ENCODE measurements at places on chromosomes 13 and 19. TPM values are rescaled to one million over a fixed set of nuclear protein-coding genes. Genes with fewer than 3 reads are reported as not detected.

GRCh38 chr13:40343550-40344269 lies 322.7 kb downstream of the FOXO1 start:
- no peak for DNase-seq

GRCh38 chr13:33764716-33765115 lies 53.2 kb upstream of the RFC3 start:
- DNase-seq: no peak

DNA sequence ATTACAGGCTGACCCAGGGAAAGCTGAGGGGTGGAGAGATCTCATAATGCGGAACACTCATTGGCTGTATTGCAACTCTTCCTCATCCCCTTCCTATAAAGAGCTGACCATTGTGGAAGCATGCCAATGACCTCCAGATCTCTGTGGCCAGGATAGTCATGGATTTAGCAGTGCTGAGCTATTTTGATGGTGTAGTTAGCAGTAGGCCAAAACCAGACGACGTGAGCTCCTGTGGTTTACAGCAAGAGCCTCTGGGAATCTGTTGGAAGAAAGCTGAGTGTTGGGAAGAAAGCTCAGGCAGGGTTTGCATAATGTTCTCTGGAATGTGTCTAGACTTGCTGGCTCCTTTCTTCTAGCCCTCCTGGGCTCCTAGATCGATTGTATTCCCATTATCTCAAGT lies 187.5 kb upstream of the GPC6 start:
- no peak for DNase-seq

GRCh38 chr13:46953941-46954340 lies 57.1 kb upstream of the HTR2A start:
- no peak for DNase-seq

GRCh38 chr13:100636441-100636840 lies 38.2 kb downstream of the TMTC4 start:
- DNase-seq: no peak

DNA sequence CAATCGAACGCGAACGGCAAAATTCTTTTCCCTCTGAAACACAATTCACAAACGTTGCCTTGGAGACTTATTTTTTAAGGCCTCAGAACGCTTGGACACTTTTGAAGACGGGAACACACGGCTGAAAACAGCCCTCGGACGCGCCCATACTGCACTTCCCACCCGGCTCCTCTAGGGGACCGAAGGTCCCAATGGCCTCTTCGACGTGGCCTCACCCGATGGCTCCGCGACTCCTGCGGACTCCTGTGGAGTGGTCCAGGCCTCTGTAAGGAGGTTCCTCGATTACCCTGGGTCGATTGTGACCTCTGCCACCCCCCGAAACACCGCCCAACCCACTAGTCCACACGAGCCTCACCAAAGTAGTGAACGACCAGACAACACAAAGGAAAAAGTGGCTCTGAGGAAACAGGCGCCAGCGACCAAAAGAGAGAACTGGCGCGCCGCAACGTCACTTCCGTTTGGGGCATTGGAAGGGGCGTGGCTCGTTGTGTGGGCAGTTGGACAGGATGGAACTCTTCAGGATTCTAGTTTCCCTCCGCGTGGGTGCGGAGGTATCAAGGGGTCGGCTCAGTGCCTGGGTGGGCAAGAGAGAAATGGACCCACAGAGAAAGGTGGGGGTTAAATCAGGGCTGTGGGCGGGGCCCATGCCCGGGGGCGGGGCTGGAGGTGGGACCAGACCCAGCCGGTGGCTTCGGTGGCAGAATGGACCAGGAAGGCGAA lies at the start of gene ZNF560:
Gene ZNF560 (minus strand): TSS at position 434 of the 720 bp plus-strand sequence. CDS start 23,303 bp downstream, outside the sequence.
- DNase-seq: no peak

DNA sequence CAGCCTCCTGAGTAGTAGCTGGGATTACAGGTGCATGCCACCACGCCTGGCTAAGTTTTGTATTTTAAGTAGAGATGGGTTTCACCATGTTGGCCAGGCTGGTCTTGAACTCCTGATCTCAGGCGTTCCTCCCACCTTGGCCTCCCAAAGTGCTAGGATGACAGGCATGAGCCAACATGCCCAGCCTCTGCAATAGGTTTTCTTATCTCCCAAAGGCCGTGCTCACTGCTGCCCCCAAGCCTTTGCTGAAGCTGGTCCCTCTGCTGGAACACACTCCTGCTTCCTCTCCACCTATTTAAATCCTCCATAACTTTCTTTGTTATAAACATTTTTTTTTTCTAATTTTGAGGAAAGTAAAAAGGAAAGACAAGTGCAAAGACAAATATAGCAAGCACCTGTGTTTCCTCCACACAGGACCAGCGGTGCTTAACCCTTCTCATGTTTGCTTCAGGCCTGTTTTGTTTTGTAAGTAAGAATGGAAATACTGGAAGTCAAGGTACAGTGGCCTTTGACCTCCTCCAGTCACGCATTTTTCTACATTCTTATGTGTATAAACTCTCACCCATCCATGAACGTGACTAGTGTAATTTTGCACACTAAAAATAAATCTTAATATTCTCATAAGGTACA lies 14.5 kb upstream of the TNFAIP8L1 start:
- no peak for DNase-seq

- no peak for DNase-seq
These were observed 206.8 kb upstream of the SOX1 start for GRCh38 chr13:111860231-111860552.

DNA sequence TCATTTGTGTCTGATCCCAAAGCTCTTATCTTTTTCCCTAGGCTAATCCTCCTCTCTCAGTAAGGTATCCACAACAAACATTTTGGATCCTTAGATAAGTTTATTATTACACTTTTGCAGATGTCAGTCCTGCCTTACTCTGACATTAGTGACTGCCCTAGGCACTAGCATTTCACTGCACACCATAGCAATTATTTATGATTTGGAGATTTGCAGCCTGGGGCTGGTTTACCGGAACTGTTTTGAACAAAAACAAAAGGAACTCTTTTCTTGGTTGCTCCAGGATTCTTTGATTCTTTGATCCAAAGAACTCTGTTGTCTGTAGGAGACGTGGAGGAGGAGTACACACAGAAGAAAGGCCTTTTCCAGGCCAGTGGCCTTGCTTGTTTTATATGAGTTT lies 80.4 kb downstream of the EDNRB start:
- no peak for DNase-seq

DNA sequence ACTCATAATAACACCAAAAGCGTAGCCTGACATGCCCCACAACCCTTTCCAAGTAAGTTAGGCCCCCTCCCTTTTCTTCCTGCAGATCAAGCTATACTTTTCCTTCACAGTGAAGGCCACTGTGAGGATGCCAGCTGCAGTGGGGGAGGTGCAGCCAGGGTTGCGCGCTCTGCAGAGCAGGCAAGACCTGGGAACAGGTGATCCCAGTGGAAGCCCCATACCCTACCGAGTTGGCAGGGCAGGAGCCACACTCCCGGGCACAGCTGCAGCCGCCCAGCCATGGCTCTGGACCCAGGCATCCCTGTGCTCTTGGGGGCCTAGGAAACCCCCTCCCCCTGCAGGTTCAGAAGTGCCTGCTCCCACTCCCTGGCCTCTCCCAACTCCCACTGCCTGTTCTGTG lies 18.7 kb downstream of the MTMR6 start:
- DNase-seq: no peak

- no peak for DNase-seq
These were observed 107.6 kb upstream of the RXFP2 start for GRCh38 chr13:31631746-31632145.

ZFP30 gene
- 9.2 TPM for total RNA-seq

PSG5 gene
- total RNA-seq: not detected

KCTD4 gene
- total RNA-seq: not detected
